ENCODE measurements at places on chromosomes 3 and 15.

- DNase-seq: no peak
These were observed 37.1 kb downstream of the SEMA3G start for GRCh38 chr3:52407779-52408178.

DNA sequence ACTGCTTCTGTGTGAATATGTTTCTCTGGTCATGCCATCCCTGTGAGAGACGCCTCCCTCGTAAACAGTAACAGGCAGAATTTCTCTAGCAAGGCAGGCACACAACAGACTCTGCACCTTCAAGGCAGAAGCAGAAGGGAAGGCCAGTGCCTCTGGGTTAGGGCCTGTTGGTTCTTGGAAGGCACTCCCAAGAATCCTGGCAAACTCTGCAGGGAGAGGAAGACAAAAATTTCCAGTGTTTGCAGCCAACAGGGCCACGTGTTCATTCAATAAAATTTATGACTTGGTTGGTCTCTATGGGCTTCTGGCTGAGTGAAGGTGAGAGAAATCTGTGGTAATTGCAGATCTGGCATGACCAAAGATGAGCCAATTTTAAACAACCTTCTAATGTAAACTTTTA, 39.3 kb downstream of the NFKBIZ start:
- DNase-seq: no peak

GRCh38 chr3:113263020-113263419, 51.7 kb downstream of the BOC start:
- no peak for DNase-seq

- DNase-seq: no peak
These were observed 18.4 kb upstream of the ABTB1 start for GRCh38 chr3:127654374-127654773.

DNA sequence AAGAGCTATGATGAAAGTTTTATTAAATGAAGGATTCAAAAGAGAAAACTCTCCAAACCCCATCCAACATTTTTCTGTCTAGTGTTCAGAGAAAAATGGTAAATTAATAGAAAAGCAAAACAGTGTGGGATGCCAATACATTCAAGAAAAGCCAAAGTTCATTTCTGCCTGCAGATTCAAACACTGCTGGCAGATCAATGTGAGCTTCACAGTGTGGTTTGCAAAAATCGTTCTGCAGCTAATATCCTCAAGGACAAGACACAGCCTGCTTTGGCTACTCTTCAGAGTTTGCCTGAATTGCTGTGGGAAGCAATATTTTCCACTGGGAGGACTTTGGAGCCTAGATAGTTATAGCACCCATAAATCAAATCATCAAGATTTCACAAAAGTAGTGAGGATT, 619.9 kb upstream of the SUCLG2 start:
- DNase-seq: no peak

DNA sequence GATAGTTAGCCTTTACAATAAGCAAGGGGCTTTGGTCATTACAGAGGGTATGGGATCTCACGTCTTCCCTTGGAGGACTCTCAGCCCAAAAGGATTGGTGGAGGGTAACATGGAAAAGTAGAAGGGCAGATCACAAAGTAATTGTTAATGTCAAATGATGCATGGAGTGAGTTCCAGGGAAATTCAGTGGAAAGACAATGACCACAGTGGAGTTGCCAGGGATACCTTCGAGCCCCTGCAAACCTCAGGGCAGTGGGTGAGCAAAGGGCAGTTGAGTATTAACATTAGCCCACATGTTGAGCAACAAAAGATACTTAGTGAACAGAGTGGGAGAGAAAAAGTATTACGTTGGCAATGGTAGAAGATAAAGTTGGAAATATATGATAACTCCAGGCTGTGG, 593.4 kb upstream of the NR2F2 start:
- no peak for DNase-seq

DNA sequence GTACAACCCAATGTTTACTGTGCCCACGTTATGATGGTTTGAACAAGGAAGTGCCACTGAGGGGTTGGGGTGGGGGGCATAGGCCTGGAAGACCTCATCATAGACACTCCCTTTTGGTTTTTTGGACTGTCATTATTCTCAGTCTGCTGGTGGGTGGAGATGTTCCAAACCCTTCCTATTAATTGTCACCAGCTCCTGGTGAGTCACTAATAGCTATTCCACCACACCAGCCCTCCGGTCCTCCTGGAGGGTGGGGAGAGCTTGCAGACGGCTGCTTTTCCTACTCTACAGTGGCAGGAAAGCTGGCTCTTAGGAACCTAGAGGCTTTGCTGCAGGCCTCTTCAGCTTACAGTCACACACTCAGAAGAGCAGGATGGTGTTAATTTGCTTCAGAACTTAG, 9.0 kb upstream of the COPG1 start:
- no peak for DNase-seq

GRCh38 chr3:45179163-45179562, 33.0 kb upstream of the CDCP1 start:
- DNase-seq: no peak

DNA sequence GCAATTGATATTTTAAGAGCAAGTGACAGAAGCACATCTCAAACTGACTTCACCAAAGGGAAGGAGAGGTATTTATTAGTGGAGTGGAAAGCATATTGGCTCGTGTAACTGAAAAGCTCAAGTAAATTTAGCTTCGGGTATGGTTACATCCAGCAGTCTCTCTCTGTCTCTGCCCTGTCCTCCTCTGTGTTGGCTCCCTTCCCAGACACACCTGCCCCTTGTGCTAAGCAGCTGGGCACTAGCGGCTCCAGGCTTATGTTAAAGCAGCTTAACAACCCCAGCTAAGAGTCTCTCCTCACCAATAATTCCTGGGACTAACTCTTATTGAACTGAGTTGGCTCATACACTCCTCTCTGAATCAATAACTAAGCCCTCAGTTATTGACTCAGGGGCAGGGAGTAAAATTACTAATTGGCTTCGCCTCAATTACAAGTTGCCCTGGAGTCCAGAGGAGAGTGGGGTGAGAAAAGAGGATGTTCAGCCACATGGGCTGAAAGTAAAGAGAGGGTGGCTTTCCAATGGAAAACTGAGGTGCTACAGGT, 12.8 kb upstream of the SH3BP5 start:
- no peak for DNase-seq

Measured in stimulated activated CD4-positive, alpha-beta T cell treated with anti-CD3 and anti-CD28 coated beads, Interleukin-1b, Interleukin-23, amount 100 ng/mL, for 1 hour (primary cell).